ENCODE measurements at places on chromosomes 2 and 18.
A peak's percentile ranks its signal among the peaks of the same experiment; 100 is the strongest.

DNA sequence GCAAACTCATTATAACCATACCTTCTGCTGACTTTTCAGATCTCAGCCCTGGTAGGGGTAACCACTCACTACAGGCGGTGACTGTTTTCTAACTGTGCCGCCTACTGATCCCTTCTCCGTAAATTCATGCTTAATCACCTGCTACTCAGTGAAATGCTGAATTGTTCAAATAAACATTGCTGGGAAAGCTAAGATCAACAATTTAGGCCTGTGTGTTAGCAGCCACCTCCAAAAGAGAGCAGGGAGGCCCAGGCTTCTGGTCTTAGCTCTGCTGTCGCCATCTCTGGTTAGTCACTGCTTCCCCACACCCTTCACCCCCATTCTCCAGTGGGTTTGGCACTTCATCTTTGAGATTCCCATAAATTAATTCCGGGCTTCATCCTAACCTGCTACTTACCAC, 21.8 kb upstream of the NT5C1B start:
- ATAC-seq = no peak

DNA sequence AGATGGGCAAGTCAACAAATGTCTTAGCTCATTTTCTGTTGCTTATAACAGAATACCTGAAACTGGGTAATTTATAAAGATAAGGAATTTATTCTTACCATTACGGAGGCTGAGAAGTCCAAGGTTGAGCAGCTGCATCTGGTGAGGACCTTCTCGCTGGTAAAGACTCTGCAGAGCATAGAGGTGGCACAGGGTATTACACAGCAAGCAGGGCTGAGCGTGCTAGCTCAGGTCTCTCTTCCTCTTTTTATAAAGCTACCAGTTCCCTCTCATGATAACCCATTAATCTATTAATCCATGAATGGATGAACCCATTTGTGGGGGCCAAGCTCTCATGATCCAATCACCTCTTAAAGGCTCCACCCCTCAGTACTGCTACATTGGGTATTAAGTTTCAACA, 109.1 kb downstream of the CDK15 start:
- no peak for ATAC-seq

- peak; percentile 30 for ATAC-seq
Observed at GRCh38 chr2:231673348-231673770, 35.0 kb upstream of the PTMA start.

DNA sequence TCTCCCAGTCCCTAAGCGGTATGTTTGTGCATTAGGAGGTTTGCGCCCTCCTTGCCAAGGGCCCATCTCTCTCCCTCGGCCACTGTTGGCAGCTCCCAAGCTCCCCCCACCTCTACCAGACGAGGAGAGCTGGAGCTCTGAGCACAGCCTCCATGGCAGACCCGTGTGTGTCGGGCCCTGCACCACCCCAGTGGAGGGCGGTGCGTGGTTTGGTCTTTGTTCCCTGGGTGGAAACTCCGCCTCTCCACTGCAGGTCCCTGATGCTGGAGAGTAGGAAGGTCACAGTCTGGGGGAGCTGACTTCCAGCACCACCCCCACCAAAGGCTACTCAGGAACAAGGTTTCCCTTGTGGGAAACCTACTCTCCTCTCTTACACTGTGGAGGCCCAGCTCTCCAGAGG, 162.6 kb upstream of the FHL2 start:
- ATAC-seq = no peak

DNA sequence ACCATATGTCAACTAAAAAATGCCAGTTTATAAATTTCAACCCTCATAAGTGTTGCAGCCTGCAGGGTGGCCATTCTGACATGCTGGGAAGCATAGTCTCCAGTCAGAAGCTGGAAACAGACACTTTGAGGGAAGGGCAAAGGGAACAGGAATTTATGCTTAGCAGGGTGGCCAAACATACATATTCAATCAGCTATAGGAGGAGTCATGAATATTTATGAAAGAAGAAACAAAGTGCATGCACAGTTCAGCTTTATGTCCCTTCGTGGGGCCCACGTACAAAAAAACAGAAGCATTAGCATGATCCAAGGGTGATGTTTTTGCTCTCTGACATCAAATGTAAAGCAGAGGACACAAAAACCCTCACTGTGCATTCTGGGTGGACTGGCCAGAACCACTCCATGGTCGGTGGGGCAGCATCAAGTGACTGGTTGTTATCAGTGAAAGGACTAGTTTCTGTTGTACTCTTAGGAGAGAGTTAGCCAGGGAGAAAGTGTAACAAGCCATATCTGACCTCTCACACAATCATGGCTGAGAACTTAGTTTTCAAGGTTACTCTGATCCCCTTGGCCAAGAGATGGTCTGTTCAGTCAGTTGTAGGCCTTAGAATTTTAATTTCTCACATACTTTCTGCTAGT, 9.9 kb upstream of the PDE11A start:
- ATAC-seq = no peak

- no peak for ATAC-seq
Observed at GRCh38 chr18:22417496-22418188, at the start of gene CTAGE1. TSS of gene CTAGE1 (minus strand) at chr18:22417915. CDS start at chr18:22417811, 104 bp downstream.

- ATAC-seq = peak; percentile 6
Observed at GRCh38 chr2:237616373-237616733, 11.0 kb upstream of the LRRFIP1 start.

GRCh38 chr2:239660390-239661230, 259.8 kb upstream of the HDAC4 start:
- ATAC-seq = no peak

DNA sequence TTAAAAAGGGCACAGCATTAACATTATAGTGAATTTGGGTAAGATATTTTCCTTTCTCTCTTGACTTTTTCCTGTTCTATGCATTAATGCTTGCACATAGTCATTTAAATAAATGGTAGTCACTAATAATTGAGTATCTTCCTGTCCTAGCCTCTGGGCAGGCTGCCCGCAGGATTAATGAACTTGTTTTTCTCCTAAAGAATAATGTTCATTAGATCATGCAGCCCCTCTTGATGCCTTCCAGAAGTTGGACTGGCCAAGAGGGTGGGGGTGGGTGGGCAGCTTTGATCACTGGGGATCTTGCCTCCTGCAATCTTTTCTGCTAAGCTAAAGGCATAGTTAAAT, 514.5 kb upstream of the CDH2 start:
- ATAC-seq = no peak

DNA sequence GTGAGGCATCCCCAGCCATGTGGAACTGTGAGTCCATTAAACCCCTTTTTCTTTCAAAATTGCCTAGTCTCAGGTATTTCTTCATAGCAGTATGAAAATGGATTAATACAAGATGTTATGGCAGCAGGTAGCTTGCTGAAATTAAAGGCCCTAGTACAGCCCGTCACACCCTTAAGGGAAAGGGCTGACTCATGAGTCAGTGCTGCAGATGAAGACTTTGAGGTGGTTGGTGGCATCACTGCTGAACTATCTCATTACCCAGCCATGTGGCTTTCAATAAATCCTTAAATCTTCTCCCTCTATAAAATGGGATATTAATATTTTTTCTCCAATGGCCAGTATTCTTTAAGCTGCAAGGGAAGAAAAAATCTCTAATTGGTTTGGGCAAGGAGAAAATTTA, 226.1 kb upstream of the CCDC68 start:
- no peak for ATAC-seq

All from gastroesophageal sphincter (tissue), 4 donors.